ENCODE measurements at places on chromosomes 12 and 14.
A peak's percentile ranks its signal among the peaks of the same experiment; 100 is the strongest.

DNA sequence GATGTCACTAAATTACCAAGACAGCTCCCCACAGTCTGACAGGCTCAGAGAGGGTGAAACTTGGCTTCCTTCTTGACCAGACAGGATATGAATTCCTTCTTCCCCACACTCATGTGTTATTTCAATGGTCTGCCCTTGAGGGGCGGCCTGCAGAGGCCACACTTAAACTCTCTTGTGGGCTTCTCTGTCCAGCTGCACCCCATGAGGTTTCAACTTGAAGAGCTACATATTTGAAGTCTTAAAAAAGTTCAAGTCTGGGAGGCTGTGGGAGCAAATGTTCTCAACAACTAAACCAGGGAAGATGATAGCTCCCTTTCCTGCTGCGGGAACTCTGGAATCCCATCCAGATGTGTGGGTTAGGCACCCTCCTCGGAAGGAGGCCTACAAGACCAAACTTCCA, 98.3 kb downstream of the TTC7B start:
- no peak for DNase-seq

GRCh38 chr14:71400871-71401321, 493.6 kb downstream of the PCNX1 start:
- no peak for DNase-seq

- no peak for DNase-seq
Measured at GRCh38 chr12:93698307-93699092, 21.3 kb downstream of the CRADD start.

- DNase-seq, result peak; percentile 63
Measured at GRCh38 chr14:93892923-93893558, 34.1 kb upstream of the FAM181A start.

- DNase-seq, result no peak
Measured at GRCh38 chr14:99201351-99202073, 70.5 kb downstream of the BCL11B start.

DNA sequence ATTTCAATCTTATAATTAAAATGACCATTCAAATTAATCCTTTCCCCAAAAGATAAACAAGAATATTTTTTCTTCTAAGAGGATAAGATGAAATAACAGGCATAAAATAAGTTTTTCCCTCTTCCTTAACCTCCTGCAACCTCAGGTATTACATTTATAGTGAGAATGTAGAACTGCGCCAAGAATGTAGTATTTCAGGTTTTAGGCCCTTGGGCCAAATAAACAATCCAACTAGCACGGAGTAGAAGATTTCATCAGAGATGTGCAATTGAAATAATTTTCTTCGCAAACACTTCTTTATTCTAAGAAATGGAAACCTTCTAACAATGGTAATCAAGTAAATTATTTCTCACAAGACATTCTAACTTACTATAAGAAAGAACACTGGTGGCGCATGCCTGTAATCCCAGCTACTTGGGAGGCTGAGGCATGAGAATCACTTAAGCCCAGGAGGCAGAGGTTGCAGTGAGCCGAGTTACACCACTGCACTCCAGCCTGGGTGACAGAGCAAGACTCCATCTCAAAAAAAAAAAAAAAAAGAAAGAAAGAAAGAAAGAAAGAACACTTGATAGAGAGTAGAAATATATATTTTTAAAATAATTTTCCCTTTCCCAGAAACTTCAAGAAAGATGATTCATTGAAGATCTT, 100.8 kb downstream of the TAOK3 start:
- DNase-seq, result no peak

DNA sequence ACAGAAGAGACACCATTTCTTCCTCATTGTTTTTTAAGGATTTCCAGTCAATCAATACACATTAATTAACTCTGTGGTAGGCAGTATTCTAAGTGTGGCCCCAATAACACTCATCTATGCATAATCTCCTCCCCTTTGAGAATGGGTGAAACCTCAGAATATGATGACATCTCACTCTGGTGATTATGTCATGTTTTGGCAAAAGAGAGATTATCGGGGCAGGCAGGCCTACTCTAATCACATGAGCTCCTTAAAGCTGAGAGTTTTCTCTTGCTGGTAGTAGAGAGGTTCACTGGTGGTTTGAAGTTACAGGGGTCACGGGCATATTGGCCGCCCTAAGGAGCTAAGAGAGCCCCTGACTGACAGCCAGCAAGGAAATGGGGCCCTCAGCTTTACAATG, 7.1 kb upstream of the LGMN start:
- DNase-seq, result no peak

GRCh38 chr12:6697584-6698351, 2.8 kb downstream of the PIANP start:
- no peak for DNase-seq

GRCh38 chr12:106409878-106410277, 52.3 kb downstream of the POLR3B start:
- no peak for DNase-seq

DNA sequence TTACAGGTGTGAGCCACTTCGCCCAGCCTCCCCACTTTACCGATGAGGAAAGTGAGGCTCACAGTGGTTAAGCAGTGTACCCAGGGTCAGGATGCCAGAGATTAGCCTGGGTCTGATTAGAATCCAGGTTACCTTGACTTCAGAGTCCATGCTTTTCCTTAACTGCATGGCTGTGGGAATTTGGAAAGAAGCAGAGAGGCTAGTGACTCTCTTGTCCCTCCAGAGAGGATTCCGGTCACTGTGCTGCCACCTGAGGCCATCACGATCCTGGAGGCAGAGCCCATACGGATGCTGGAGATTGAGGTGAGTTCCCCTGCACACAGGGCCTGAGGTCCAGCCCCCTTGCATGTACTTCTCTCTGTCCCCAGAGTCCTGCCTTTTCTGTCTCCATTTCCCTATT, 4.7 kb downstream of the REC8 start:
- no peak for DNase-seq

DNA sequence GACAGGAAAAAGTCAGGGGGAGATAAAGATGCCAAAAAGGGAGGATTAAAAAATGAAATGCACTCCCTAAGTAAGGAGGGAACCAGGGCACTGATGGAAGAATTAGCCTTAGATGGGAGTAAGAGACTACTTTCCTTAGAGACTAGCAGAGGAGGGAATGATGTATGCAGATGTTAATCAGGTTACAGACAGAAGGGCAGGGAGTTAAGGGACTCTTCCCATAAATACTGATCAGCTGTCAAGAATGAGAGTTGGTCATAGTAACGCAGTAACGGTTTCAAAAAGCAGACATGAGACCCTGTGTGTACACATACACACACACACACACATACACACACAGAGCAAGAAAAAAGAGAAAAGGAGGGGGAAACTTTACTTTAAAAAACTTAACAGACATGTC, 93.4 kb downstream of the PHLDA1 start:
- DNase-seq, result no peak

- DNase-seq, result no peak
Measured at GRCh38 chr14:92570674-92571262, 57.2 kb downstream of the RIN3 start.

GRCh38 chr12:109545826-109546225, 27.5 kb downstream of the MMAB start:
- no peak for DNase-seq

DNA sequence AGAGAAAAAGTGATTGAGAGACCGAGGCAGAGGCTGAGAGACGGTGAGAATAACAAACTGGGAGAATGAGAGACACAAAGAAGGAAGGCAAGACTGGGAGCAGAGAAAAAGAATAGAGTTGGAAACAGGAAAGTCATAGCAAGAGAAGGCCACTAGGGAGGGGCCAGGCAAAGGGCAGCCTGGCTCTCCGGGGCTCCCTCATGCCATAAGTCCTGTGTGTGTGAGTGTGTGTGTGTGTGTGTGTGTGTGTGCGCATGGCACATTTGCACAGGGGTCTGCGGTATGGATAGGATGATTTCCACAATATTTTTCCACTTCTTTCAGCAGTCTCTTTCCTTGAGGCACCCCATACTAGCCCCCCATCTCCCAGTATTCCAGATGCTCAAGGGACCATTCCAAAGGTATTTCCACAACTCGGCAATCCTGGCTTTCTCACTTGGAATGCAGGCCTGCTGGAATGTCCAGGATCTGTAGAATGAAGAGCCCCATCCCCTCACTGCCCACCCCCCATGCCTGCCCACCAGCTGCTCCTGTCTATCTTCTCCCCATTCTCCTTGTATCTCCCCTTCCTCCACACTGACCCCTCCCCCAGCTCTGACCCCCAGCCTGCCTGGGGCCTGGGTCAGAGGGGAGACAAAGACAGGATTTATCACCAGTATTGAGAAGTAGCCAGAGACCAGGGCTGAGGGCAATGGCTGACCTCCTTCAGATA, 9.0 kb downstream of the GPR84 start:
- DNase-seq, result no peak

- DNase-seq, result no peak
Measured at GRCh38 chr12:46548605-46549071, 176.1 kb upstream of the SLC38A2 start.

- DNase-seq, result no peak
Measured at GRCh38 chr14:71029236-71029781, 122.0 kb downstream of the PCNX1 start.

GRCh38 chr12:10395390-10395998, 5.7 kb upstream of the KLRK1 start:
- DNase-seq, result no peak

DNA sequence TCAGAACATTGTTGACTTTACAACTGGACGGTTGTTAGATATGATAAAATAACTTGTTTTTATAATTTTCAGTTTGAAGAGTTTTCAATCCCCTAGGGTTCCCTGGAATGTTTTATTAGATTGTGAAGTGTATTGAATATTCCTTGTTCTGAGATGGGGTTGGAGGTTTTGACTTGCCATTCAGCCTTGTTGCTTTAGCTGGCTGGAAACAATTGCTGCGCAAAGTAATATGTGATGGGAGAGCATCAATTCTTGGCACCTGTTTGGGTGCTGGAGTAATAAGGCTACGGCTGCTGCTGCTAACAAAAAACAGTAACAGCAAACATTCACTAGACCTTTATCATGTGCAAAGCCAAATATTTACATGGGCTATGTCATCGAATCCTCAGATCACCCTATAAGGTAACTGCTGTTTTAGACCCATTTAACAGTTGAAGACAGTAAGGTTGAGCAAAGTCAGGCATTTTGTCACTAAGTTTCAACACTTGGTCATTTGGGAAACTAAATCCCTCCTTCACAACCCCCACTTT, 241.0 kb upstream of the TBX3 start:
- DNase-seq, result no peak

- DNase-seq, result peak; percentile 63
Measured at GRCh38 chr12:1796515-1797010, 23.8 kb upstream of the LRTM2 start.

Measured in heart left ventricle (tissue), 16 donors.